ENCODE measurements at places on chromosomes 11 and 22. TPM values are rescaled to one million over a fixed set of nuclear protein-coding genes. Genes with fewer than 3 reads are reported as not detected.

DNA sequence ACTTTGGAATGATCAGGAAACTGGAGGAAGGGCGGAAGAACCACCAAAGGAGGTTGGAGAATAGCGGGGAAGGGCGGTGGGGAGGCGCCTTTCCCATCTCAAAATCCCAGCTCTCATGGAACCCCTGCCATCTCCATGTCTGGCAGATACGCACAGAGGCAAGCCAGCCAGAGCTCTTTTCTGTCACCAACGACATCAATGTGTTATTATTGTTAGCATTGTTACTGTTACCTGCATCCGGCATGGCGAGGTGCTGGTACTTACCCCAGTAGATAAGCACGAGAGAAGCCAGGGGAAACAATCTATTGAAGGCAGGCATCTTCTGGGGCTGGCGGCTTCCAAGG, 969 bp downstream of the SCN3B start:
- H3K4me3 ChIP-seq = no peak overlapping the region
- peaks cover 28% of the 10 kb centered on the region for H3K27me3 ChIP-seq
- no peaks in the 10 kb centered on the region for H3K36me3 ChIP-seq

Gene MIOX
- total RNA-seq = under 0.01 TPM

Gene SOX6
- total RNA-seq = 3.2 TPM

DNA sequence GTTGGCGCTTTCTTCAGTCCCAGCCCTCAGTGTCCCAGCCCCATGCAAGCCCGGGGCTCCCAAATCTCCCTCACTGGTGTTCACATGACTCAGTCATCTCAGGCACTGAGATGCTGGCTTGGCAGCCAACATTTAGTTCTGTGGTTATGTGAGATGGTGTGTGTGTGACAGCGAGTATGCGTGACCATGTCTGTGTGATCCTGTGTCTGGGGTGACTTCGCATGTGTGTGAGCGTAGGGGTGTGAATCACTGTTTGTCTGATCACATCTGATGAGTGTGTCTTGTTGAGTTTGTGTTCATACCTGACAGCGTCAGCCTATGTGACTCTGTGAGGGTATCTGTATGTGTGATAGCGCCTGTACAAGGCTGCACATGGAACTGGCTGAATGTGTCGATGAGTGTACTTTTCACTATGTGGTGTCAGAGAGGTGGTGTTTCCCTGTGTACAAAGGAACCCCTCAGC, 16.2 kb downstream of the CREB3L1 start:
- peaks cover 4% of the 10 kb centered on the region for H3K36me3 ChIP-seq
- peaks cover 91% of the 10 kb centered on the region for H3K4me1 ChIP-seq
- no peak overlapping the region for H3K4me3 ChIP-seq
- DNase-seq = peak; percentile 97

Gene TENM4
- 63.3 TPM for total RNA-seq

Gene OR5P2
- total RNA-seq = not detected

DNA sequence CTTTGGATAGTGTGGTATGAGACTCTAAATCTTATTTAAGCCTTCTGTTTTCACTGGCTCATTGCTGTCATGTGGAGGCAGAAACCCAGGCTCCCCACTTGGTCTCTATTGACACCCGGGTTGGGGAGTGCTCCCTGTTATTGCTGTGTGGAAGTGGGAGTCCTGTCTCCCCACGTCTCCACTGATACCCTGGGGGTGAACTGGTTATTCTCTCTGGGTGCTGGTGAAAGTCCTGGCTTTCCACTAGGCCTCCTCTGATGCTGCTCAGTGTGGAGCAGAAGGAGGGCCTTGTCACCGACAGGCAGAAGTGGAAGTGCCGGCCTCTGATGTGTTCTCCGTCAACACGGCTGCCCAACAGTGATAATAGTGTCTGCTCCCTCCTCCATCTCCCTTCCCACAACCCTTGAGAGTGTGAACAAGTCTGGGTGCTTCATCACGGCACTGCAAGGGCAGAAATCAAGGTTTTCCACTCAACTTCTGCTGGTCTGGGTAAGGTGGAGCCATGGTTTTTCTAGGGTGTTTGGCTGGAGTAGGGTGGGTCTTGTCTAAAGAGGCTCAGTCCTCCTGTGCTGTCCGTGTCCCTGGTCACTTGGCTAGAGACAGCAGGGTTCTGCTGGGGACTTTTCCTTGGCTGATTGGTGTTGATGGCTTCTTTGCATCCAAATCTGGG, 240.7 kb upstream of the B3GAT1 start:
- H3K27me3 ChIP-seq = no peaks in the 10 kb centered on the region
- no peak overlapping the region for H3K4me3 ChIP-seq
- no peaks in the 10 kb centered on the region for H3K4me1 ChIP-seq
- H3K27ac ChIP-seq = no peak overlapping the region

DNA sequence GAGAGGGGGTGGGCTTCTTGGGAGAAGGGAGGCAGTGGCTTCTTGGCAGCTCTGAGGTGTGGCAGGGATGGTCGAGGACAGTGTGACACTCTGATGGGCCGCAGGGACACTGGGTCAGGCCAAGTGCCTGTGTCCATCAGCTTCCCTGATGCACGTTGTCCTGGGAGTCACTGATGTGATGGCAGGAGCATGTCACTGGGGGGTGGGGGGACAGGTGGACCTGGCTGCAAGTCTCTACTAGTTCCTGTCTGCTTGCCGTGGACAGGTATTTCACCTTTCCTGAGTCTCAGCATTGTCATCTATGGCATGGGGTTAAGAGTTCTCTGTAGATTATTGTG, 592.9 kb downstream of the TBC1D22A start:
- no peaks in the 10 kb centered on the region for H3K4me1 ChIP-seq
- H3K27me3 ChIP-seq = no peaks in the 10 kb centered on the region
- H3K27ac ChIP-seq = no peak overlapping the region
- no peak for DNase-seq

DNA sequence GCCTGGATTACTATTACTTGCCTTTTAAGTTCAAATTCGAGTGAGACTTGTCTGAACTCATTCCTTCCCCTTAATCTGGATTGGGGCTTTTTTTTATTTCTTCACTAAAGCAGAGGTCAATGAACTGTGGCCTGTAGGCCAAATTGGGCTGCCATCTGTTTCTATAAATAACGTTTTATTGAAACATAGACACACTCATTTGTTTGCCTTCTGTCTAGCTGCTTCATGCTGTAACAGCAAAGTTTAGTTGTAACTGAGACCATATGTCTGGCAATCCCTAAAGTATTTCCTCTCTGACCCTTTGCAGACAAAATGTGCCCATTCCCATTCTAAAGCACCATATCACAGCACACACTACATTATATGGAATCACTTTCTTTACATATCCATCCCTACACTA, 207.9 kb upstream of the ISX start:
- no peaks in the 10 kb centered on the region for H3K27me3 ChIP-seq
- no peak overlapping the region for H3K27ac ChIP-seq
- DNase-seq = no peak
- H3K36me3 ChIP-seq = no peaks in the 10 kb centered on the region
- no peaks in the 10 kb centered on the region for H3K4me1 ChIP-seq
- no peak overlapping the region for H3K4me3 ChIP-seq

- H3K4me1 ChIP-seq = peaks cover 8% of the 10 kb centered on the region
- H3K4me3 ChIP-seq = no peak overlapping the region
- DNase-seq = peak; percentile 30
- H3K27me3 ChIP-seq = peaks cover 2% of the 10 kb centered on the region
- no peak overlapping the region for H3K27ac ChIP-seq
- H3K36me3 ChIP-seq = no peaks in the 10 kb centered on the region
Measured at GRCh38 chr11:7671347-7672215, 1.7 kb downstream of the CYB5R2 start.

- H3K36me3 ChIP-seq = no peaks in the 10 kb centered on the region
- no peaks in the 10 kb centered on the region for H3K4me1 ChIP-seq
- peaks cover 3% of the 10 kb centered on the region for H3K27me3 ChIP-seq
- H3K27ac ChIP-seq = no peak overlapping the region
Measured at GRCh38 chr11:117613521-117613920, 183.5 kb downstream of the DSCAML1 start.

DNA sequence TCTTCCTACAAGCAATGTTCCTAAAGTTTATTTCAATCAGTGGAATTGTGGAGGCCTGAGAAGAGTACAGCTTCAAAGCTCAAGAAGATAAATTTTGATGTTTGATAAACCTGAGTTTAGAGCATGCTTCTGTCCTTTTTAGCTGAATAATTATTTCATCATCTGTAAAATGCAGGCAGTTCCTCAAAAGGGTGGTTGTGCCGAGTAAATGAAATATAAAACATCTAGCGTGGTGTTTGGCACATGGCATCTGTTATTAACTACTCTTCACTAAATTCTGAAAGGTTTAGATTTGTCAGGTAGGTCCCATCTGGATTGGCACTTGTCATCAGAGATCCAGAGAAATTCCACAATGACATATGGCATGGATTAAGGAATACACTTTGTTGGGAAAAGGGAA, 155.1 kb downstream of the DDX10 start:
- DNase-seq = no peak
- H3K27ac ChIP-seq = no peak overlapping the region
- no peak overlapping the region for H3K4me3 ChIP-seq
- no peaks in the 10 kb centered on the region for H3K27me3 ChIP-seq
- H3K4me1 ChIP-seq = no peaks in the 10 kb centered on the region

DNA sequence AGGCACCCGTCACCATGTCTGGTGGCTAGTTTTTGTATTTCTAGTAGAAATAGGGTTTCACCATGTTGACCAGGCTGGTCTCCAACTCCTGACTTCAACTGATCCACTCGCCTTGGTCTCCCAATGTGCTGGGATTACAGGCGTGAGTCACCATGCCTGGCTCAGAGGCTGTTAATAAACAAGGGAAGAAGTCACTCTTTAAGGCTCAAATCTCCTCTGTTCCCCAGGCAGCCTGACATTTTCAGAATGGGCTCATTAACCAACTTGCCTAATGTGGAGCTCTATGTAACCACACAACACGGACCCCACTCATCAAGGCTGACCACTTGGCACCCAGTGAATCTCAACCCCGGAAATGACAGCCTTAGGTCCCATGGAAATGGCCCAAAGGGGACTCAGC, 24.1 kb downstream of the APOL3 start:
- no peaks in the 10 kb centered on the region for H3K36me3 ChIP-seq
- peak; percentile 74 for DNase-seq
- H3K27ac ChIP-seq = peak overlapping the region; percentile 72
- no peak overlapping the region for H3K4me3 ChIP-seq

DNA sequence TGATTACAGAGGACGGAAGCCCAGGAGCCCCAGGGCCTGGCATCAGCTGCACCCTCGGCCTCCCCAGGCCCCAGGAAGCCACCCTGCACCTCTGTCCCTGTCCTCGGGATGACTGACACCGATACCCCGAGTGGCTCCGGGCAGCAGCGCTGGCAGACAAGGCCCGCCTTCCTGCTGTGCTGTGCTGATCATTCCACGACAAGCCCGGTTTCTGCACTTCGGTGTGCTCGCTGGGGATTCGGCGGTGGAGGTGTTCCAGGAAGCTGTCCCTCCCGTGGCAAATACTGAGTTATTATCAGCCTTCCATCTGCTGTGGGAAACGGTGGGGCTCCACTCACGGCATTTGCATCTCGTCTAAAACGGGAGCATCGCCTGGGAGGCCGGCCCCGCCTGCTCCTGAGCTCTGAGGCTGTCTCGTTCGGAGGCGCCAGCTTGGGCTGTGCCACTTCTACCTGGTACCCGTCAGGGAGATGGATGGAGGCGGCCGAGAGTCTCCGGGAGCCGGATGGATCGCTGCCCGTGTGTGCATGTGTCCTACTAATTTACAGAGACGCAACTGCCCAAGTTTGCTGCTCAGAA, 506.1 kb downstream of the BRD1 start:
- H3K4me1 ChIP-seq = no peaks in the 10 kb centered on the region
- H3K27ac ChIP-seq = no peak overlapping the region
- H3K4me3 ChIP-seq = no peak overlapping the region
- DNase-seq = peak; percentile 27
- H3K27me3 ChIP-seq = no peaks in the 10 kb centered on the region

DNA sequence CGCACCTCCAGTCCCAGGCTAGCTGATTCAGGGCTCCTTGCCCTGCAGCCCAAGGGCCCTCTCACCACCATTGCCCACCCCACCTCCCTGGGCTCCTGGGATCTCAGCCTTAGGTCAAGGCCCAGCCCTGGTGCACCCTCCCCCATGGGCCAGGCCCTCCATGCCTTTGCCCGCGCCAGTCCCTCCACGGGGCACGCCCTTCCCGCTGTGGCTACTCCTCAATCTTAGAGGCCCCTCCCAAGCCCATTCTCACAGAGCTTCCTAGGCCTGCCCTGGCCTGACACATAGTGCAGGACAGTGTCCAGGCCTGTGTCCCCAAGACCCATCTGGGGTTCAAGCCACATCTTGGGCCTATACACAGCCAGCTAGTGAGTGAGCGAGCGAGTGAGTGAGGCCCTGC, 6.9 kb downstream of the GP1BB start:
- H3K4me3 ChIP-seq = no peak overlapping the region
- no peaks in the 10 kb centered on the region for H3K27me3 ChIP-seq
- H3K36me3 ChIP-seq = no peaks in the 10 kb centered on the region
- DNase-seq = no peak
- H3K27ac ChIP-seq = no peak overlapping the region

DNA sequence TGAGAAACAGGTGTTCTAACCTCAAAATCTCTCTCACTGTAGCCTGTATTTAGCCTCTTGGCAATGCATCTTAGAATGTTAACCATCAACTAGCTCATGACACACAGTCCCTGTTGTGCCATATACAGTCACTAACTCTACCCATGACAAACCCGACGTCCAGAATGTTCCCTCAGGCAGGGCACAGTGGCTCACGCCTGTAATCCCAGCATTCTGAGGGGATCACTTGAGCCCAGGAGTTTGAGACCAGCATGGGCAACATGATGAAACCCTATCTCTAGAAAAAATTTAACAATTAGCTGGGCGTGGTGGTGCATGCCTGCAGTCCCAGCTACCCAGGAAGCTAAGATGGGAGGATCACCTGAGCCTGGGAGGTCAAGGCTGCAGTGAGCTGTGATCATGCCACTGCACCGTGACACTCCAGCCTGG, 18.2 kb upstream of the CCDC34 start:
- H3K4me1 ChIP-seq = peaks cover 24% of the 10 kb centered on the region
- no peak overlapping the region for H3K4me3 ChIP-seq
- DNase-seq = no peak
- no peak overlapping the region for H3K27ac ChIP-seq
- H3K36me3 ChIP-seq = peaks cover 40% of the 10 kb centered on the region
- no peaks in the 10 kb centered on the region for H3K27me3 ChIP-seq

DNA sequence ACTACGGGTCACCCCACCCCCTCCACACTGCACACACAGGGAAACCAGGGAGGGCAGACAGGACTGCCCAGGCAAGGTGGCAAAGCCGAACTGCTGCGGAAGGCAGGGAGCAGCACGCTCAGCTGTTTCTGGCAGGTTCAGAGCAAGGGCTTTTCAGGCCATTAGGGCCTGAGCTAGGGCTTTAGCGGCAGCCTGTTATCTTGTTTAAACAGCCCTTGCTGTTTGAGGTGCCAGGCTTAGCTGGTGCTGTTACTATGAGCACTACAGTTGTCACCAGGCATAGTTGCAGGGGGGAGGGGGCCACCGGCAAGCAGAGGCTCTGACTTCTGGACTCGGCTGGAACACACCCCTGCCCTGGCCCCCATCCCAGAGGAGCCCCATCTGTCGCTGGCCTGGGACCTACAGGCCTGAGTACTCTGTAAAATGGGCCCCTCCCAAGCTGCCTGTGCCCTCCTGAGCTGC, 34.9 kb downstream of the RSPH14 start:
- no peaks in the 10 kb centered on the region for H3K36me3 ChIP-seq
- no peak overlapping the region for H3K27ac ChIP-seq
- H3K4me3 ChIP-seq = no peak overlapping the region

Gene TMEM258
- 63.3 TPM for total RNA-seq
